NCI-H1092 (cell line): ENCODE measurements at places on chromosomes 12 and 14.

GRCh38 chr14:44914849-44915248, 46.9 kb downstream of the KLHL28 start:
- DNase-seq: no peak

GRCh38 chr14:52399104-52399503, 85.0 kb downstream of the PTGER2 start:
- no peak for DNase-seq

DNA sequence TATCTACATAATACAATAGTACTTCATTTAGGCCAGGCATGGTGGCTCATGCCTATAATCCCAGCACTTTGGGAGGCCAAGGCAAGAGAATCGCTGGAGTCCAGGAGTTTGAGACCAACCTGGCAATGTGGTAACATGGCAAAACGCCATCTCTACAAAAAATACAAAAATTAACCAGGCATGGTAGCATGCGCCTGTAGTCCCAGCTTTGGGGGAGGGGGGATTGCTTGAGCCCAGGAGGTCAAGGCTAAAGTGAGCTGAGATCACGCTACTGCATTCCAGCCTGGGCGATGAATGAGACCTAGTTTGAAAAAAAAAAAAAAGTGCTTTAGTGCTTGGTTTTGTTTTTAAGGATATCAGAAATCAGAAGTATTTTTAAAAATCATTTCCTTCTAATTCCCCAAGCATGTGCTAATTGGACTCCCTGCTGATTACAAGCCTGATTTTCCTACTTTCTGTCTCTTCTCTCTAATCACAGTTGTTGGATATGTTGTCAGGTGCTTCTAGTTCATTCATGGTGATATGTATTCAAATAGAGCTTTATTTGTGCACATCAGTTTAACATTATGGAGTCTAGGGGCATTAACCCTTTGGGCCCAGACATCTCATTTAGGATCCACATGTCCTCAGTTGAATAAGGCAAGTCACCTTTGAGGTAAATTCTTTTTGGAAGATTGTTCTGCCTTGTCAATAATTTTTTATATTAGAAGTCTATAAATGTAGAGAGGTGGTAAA, 7.0 kb upstream of the KRAS start:
- DNase-seq: no peak

DNA sequence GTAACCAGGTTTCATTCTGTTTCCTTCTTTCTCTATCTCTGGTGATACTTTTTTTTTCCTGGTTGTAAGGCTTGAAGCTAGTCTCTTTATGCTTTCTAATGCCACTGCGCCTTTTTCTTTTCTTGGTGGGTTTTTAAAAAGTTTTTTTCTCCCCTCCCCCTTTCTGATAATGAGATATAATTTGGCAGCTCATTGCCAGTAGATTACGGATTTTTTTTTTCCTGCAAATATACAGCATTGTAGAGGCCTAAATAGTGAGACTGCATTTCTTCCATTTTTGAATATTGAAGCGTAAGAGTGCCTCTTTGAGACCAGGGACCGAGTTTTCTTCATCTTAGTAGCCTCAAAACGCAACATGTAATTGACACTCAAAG, 1.1 kb downstream of the PAPOLA start:
- DNase-seq: no peak

DNA sequence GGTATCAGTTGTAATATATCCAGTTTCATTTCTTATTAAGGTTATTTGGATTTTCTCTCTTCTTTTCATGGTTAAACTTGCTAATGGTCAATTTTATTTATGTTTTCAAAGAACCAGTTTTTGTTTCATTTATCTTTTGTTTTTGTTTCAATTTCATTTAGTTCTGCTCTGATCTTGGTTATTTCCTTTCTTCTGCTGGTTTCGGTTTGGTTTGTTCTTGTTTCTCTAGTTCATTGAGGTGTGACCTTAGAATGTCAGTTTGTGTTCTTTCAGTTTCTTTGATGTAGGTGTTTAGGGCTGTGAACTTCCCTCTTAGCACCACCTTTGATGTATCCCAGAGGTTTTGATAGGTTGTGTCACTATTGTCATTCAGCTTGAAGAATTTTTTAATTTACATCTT, 145.6 kb upstream of the SLCO1B1 start:
- no peak for DNase-seq

DNA sequence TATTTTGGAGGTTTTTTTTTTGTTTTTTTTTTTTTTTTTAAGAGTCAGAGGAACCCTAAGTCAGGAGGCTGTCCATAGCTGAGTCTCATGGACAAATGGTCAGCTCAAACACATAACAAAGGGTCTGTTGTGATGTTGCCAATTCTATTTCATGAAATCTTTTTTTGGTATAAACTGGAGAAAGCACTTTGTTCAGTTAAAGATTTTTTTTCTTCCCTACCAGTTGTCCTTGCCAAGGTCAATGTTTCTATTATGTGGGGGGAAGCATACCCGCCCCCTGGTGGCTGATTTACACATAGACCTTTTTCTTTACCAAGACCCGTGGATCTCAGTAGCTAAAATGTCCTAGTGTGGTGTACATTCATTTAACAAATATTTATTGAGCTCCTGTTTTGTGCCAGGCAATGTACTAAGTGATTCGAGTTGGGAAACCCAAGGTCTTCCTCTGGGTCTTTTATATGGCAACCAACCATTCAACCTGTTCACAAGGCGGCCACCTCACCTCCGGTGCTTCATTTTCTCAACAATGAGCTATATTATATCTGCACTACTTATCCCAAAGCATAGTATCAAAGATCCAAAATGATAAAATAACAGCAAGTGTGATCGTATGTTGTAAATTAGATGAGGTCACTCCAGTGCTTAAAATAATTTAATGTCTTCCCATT, 214.5 kb downstream of the PAH start:
- DNase-seq: no peak

DNA sequence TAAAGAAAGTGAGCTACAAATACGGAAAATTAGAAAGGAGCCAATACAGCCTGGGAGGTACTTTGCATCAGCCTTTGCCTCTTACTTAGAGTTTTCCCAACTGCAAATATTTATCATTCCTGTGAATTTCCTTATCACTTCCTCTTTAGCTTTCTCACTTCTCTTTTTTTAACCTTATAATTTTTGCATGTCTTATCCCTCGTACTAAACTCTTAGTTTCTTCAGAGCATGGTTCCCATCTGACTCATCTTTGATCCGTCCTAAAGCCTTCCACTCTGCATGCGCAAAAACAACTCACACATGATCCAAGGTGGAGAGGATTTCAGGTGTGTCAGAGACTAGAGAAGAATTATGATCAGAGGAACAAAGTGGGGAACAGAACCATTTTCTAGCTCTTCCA, 9.6 kb upstream of the SNAPC1 start:
- DNase-seq: no peak

GRCh38 chr12:38159092-38159551, 157.5 kb upstream of the ALG10B start:
- DNase-seq: no peak

DNA sequence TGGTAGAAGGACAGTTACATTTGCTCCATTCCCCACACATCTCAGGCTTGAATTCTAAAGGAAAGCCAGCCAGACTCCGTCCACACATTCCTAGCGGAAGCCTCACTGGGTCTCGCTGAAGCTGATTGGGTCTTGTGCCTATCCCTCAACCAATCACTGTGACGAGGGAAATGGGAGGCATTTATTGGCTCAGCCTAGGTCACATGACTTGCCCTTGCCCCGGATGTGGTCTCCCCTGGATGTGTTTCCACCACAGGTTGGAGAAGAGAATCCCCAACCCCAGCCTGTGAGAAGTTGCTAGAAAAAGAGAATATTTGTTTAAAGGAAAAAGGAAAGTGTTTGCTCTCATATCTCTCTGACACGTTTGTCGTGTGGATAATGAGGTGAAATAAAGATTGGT, 93.4 kb downstream of the C12orf75 start:
- no peak for DNase-seq

GRCh38 chr14:39467889-39468524, 35.8 kb upstream of the FBXO33 start:
- no peak for DNase-seq
